T-cell (primary cell): ENCODE measurements at places on chromosomes 2 and 18. TPM values are rescaled to one million over a fixed set of nuclear protein-coding genes. Genes with fewer than 3 reads are reported as not detected.

PPIG gene
- total RNA-seq = 71.3 TPM

SCN7A gene
- not detected for total RNA-seq

HOXD9 gene
- total RNA-seq = not detected

UGT1A1 gene
- total RNA-seq = not detected

FAM110C gene
- total RNA-seq = 1.9 TPM

COL4A4 gene
- 0.20 TPM for total RNA-seq

SH3BP4 gene
- 0.14 TPM for total RNA-seq

ARHGEF4 gene
- total RNA-seq = 5.3 TPM

NOSTRIN gene
- 0.38 TPM for total RNA-seq

CHST10 gene
- 5.8 TPM for total RNA-seq

TACR1 gene
- total RNA-seq = not detected

CTAGE1 gene
- not detected for total RNA-seq

AQP12B gene
- total RNA-seq = not detected

HK2 gene
- total RNA-seq = 9.2 TPM

CAB39 gene
- 96.7 TPM for total RNA-seq

MYO1B gene
- 0.39 TPM for total RNA-seq

DCDC2C gene
- total RNA-seq = not detected

LYPD1 gene
- not detected for total RNA-seq

NXPH2 gene
- not detected for total RNA-seq

SULT1C4 gene
- not detected for total RNA-seq

TMEM247 gene
- total RNA-seq = not detected

SLC14A1 gene
- 9.1 TPM for total RNA-seq

BCL11A gene
- 4.6 TPM for total RNA-seq

MALL gene
- total RNA-seq = 0.53 TPM

SAG gene
- total RNA-seq = not detected

HTR2B gene
- not detected for total RNA-seq

SLC4A3 gene
- 0.08 TPM for total RNA-seq

EMILIN1 gene
- 0.85 TPM for total RNA-seq

USP14 gene
- total RNA-seq = 42.3 TPM

ZEB2 gene
- total RNA-seq = 23.7 TPM

MYCN gene
- total RNA-seq = 1.3 TPM

NPHP1 gene
- 0.79 TPM for total RNA-seq

DSG1 gene
- total RNA-seq = not detected

HOXD3 gene
- 0.44 TPM for total RNA-seq
